ENCODE measurements at places on chromosomes 4 and X.

DNA sequence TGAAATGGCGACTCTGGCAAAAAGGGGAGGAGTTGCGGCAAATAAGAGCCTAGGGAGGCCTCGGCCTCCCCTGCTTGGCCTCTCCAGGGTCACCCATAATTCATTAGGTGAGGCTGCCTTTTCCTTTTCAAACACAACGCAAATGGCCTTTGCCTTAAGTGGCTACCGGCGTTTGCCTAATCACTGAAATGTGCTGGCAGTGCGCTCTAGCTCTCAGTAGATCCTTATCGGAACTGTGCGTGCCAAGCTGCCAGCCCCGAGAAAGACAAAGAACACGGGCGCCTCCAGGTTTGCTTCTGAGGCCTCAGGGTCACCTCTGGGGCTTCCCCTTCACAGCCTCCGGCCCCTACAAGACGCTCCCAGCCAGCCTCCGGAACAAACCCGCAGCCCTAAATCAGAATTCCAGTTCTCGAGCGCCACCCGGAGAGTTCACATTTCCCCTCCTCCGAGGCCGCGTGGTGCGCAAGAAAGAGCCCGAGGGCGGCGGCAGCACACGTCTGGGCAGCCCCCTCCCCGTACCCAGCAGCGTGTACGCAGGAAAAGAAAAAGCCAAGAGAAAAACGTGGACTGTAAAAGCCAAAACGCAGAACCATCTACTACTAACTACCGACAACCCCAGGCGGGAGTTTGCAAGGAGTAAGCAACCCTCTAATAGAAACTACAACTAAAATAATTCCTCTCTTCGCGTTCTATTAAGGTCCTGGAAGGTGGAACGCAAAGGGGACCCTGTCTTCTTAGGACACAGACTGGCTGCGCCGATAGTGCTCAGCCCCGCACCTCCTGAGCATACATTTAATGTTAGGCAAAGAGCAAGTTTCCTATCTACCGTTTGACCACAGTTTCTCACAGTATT is 76.5 kb upstream of the BCOR start:
- DNase-seq: peak; percentile 54

DNA sequence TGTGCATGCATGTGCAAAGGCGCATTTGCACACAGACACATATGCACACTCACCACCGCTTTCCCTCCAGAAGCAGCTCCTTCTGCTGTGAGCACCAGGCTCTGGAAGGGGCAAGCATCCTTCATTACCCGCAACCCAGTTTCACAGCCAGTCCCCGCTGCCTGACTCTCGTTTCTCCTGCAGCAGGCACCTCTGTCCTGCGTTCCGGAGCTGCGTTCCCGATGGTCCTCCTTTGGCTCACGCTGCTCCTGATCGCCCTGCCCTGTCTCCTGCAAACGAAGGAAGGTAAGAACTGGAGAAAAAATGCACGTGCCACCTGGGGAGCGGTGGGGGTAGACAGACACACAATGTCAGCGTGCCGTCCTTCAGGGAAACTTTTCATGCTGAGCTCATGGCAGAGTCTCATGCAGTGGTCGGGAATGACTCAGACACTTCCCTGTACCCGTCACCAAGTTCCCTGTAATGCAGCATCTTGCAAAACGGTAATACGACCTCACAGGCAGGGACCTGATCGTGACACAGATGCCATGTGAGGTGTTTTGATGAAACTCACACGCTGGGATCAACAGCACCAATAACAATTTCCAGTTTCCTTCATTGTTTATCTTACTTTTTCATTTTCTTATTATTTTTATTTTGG is 5.1 kb downstream of the IL3RA start:
- no peak for DNase-seq

DNA sequence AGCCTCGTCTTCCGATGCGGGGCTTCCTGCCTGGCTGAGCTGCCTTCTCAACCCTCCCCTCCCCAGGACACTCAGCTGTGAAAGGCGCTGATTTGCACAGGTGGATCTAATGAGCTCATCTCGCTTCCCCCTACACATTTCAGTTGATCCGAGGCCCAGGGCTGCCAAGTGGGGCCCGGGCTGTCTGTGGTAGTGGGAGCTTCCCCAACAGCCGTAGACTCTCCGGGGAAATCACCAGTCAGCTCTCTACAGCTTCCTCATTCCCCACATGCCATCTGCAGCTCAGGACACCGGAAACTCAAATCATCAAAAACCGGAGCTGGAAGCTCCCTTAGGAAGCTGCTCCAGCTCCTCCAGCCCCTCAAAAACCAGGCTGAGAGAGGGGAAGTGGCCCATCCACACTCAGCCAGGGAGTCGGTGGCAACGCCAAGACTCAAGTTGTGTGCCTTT is 56.2 kb downstream of the SMIM20 start:
- no peak for DNase-seq

- DNase-seq: no peak
Measured at GRCh38 chr4:1569461-1570151, 114.5 kb downstream of the FAM53A start.

- DNase-seq: no peak
Measured at GRCh38 chr4:43379016-43379415, 486.5 kb downstream of the GRXCR1 start.

GRCh38 chr4:145420595-145421214 is 60.9 kb upstream of the SMAD1 start:
- DNase-seq: no peak
